Stimulated activated CD8-positive, alpha-beta memory T cell treated with anti-CD3 and anti-CD28 coated beads, Interleukin-4, amount 100 ng/mL, for 4 hours (primary cell): ENCODE measurements at places on chromosomes 1 and 21.

DNA sequence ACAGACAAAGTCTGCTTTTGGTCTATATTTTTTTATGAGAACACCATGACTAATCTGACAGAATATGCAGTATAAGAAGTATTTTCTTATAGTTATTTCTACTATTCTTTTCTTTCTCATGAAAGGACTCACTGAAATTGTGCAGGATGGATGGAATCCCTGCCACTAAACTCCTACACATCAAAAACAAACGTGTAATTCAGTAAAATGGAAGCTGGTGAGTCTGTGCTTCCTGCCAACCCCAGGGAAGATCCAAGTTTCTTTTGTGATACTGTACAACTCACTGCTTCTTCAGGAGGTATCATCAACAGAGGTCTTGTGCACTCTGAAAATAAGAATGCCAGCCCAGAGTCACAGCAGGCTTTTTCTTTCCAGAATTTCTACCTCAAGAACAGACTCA is 241.2 kb downstream of the MRPL39 start:
- DNase-seq, result no peak

GRCh38 chr1:230712470-230712942 is 1.4 kb downstream of the AGT start:
- DNase-seq, result no peak

GRCh38 chr1:106278716-106279115 is 777.8 kb upstream of the PRMT6 start:
- no peak for DNase-seq

DNA sequence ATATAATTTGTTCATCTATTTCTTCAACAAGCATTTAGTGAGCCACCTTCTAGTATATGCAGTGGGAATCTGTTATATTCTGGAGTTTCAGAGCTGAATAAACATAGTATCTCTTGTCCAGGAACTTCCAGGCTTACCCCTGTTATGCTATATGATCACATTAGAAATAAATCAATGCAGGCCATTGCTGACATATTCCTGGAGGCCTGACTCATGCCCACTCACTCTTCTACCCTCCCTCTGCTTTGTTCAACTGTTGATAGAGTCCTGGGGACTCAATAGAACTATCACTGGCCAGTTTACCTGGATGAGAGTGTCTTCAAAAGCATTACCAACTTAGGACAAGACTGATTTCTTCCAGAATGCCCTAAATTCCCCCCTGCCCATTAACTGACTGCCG is 29.3 kb upstream of the SRSF10 start:
- no peak for DNase-seq

- no peak for DNase-seq
These were observed 58.7 kb downstream of the NRDC start for GRCh38 chr1:51819810-51820209.

DNA sequence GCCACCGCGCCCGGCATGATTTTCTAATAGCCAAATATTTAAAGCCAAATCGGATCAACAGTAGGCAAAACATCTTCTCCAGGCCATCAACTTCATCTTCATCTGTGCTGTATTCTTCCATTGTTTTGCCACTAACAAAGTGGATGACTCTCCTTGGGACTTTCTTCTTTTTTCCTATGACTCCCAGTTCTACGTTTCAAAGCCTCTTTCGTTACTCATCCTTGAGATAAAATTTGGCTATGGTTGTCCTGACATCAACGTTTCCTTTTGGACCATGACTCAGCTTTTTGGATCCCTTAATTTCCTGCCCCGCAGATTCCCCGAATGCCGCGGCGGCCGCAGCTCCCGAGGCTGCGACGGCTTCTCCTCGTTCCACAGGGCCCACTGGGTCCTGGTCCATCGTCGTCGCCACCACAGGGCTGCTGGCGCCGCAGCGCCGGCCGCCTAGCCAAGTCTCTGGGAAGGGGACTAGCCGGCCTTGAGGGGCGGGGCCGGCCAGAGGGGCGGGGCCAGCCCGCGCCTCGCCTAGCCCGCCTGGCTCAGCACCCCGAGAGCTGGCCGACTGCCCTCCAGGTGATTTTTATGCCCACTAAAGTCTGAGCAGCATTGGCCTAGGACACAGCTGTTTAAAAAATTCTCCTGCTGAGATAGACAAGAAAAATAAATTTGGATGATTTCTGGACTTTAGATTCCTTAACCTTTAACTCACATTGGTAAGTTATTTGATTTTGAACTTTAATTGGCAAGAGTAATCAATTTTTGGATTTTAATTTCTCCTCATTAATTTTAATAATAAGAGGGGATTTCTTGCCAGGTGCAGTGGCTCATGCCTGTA is 93.9 kb downstream of the ADCY10 start:
- no peak for DNase-seq

- DNase-seq, result no peak
These were observed 8.1 kb downstream of the UTP25 start for GRCh38 chr1:209835782-209836298.
